AG04450 (cell line): ENCODE measurements at places on chromosomes 12 and 14.

DNA sequence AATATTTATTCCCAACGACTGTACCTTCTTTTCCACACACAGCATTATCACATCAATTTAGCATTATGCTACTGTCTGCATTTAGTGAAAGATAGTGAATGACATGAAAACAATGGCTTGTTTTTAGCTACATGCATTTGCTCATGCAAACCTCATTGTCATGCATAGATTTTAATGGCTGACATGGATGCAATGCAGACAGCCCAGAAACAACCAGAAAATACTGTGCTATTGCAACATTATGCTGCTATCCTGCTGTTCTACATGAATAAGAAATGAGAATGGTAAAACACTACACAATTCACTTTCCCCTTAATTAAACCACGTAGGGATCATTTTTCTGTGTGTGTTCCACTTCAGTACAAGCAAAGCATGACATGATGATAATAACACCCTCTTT lies 90.8 kb downstream of the LIN7A start:
- DNase-seq: no peak

DNA sequence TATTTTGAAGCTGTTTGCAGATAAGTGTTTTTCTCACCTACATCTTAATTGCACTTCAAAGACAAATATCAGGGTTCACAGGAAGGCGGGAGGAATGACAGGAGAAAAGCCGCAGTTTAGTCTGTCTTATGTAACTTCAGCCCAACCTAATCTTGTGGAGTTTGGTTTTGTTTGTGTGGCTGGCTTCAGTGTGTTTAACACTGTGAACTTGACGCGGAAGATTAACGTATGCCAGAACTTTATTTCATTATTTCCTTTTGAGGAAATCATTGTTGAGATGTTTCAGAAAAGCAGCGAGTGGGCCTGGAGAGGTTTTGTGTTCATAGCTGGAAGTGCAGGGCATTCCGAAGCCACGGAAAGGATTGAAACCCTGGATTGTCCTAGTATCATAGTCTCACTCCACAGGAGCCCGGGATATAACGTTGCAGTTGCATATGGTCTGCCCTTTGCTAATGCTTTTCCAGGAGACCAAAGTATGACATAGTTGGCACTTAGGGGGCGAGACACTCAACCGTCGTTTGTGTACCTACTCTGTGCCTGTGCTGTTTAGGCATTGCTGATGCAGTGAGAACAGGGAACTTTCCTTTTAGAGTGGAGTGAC lies 2.0 kb downstream of the PELI2 start:
- DNase-seq: no peak

- DNase-seq: no peak
Measured at GRCh38 chr12:45866299-45866698, 124.1 kb downstream of the SCAF11 start.

GRCh38 chr14:90580377-90581335 lies 183.8 kb downstream of the CALM1 start:
- no peak for DNase-seq

GRCh38 chr12:45363903-45364302 lies 148.0 kb downstream of the ANO6 start:
- no peak for DNase-seq

GRCh38 chr14:101453225-101453624 lies 108.1 kb upstream of the DIO3 start:
- no peak for DNase-seq
